PC-3 (cell line): ENCODE measurements at places on chromosomes 7 and 10. TPM values are rescaled to one million over a fixed set of nuclear protein-coding genes. Genes with fewer than 3 reads are reported as not detected.

- no peak for DNase-seq
These were observed 107.4 kb upstream of the RHOBTB1 start for GRCh38 chr10:61051344-61051743.

- DNase-seq = no peak
These were observed 52.5 kb upstream of the PPP2R2D start for GRCh38 chr10:131848296-131848695.

DNA sequence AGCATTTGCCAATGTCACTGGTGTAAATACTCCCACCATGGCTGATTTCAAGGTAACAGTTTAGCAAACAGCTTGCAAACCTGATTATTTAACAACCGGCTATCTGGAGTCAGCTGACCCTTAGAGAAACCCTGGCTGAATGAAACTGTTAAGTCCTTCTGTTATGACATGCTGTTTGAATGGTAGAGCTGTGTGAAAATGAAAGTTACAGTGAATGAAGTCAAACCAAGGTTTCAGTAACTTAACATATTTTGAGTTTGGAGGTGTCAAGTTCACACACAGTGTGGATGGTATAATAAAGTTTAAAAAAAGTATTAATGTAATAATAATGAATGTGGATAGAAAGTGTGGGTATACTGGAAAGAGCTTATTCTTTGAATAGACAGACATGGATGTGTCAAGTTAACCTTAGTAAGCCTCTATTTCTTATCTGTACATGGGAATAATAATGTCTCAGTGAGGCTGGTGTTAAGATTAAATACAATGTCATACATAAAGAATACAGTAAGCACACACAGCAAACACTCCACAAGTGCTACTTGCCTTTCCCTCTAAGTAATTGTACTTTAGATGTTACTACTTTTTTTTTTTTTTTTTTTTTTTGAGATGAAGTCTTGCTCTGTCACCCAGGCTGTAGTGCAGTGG is 150.4 kb downstream of the TAX1BP1 start:
- no peak for DNase-seq

GRCh38 chr7:43195256-43195655 is 82.8 kb downstream of the HECW1 start:
- no peak for DNase-seq

DNA sequence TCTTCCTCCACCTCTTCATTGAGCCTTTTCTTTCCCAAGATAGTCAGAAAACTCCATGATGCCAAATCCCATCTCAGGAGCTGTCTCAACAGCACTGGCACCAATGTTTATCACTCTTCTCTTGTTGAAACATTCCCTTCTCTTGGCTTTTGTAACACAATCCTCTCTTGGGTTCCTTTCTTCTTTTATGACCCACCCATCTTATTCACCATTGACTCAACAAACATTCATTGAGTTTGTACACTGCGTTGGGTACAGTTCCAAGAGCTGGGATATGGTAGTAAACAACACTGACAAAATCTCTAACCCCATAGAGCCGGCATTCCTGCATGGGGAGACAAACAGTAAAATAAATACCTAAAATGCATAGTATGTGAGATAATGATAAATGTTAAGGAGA is 577.5 kb downstream of the INHBA start:
- DNase-seq = peak; percentile 84

The NAT16 gene
- 0.26 TPM in 1 of 2 replicates, not detected in the other for total RNA-seq

GRCh38 chr10:133489816-133490588 is 36.3 kb downstream of the SCART1 start:
- DNase-seq = no peak

DNA sequence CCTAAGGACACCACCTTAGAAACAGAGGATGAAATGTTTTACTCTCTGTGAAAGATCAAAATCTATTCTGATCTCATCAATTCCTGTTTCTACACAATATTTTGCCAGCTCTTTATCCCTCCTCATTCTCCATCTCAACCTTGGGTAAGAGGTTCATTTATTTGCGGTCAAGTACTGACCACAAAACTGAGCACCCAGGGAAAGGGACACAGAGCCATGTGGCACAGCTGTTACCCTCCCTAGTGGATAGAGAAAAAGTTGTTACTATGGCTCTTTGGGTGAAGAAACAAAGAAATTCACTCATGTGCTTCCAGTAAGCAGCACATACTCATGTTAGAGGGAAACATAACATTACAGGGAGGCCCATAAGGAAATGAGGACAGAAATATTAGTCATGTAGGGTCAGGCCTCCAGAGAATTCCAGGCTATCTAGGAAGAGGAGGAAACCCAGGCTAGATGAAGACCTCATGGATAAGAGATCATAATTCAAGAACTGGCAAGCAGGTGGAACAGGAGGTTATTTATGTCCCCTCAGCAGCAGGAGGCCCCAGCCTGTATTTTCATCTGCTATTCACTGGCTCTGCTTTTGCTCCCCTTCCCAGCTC is 114.5 kb downstream of the ATE1 start:
- DNase-seq = no peak

DNA sequence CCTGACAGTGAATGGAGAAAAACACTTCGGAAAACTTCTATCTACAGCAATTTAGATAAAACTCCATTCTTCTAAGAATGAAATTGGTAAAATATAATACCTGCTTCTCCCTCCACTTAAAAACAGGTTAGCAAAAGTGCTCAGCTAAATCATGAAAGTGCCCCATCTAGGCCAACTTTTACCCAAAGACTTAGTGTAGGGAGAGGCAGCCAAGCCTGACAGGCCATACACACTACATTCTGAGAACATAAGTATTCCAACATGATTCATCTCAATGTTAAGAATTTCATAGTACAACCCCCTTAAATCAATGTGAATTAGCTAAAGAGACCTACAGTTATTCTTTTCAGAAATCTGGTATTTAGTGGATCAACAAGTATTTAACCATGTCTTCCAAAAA is 7.2 kb downstream of the FAM3C start:
- no peak for DNase-seq

- no peak for DNase-seq
These were observed 9.5 kb downstream of the PPA1 start for GRCh38 chr10:70223728-70224127.
